ENCODE measurements at places on chromosomes 2 and 18.

- DNase-seq: no peak
Measured at GRCh38 chr2:44498551-44498950, 136.8 kb downstream of the CAMKMT start.

DNA sequence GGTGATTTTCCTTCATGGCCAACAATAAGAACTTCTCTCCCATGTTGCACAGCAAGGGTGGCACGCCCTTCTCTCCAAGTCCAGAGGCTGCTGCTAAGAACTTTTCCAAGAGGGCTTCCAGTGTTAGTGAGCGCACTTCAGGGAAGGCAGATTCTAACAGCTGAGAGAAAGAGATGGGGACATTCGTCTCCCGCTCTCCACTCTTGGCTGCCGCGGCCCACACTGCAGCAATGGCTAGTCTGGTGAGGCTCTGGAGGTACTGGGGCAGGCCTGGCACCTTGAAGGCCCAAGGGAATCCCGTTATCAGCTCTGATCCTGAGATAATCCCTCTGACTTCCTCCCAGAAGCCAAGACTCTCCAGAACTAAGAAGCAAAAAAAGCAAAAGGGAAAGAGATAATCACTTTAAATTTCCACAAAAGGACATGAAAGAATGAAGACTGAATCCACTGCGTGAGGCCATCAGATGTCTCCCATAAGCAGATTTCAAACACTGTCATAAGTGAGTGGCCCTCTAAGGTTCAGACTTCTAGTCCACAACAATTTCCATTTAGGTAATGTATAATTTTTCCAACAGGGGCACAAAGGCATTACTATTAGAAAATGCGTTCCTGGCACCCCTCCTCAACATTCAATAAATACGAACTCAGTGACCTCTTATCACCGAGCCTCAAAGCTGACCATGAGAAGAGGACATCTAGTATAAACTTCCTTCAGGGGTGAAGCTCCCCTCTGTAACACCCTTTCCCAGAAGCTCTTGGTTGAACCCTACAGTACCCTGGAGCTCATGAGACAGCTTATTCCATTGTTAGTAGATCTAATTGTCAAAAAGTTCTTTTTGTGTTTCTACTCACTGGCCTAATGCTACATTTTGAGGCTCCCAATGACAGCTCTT, 66.7 kb upstream of the ZFP36L2 start:
- no peak for DNase-seq

DNA sequence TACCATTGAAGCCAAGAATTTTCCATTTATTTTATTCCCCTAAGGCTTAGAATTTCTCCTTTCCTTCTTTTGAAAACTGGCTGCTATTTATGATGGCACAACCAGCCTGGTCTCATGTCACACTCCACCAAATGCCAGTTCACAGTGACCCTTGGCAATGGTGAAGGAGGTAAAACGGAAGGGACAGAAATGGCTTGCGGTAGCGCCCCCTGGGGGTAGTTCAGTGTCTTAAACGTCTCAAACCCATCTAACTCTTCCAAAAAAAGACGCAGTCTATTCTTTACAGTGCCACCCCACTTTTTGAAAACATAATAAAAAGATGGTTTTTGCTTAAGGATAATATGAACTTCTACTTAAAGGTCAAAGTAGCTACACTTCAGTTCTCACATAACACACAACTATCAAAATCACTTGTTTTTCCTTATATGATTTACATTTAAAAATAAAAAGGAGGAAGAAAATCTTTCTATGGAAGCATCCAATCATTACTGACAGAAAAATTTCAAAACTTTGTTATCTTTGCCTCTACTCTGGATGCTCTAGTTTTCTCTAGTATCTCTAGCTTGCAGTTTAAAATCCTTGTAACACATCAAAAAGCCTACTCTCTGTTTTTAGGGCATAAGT, 28.0 kb downstream of the PNO1 start:
- peak; percentile 80 for DNase-seq

- DNase-seq: no peak
Measured at GRCh38 chr2:75277111-75277510, 77.8 kb upstream of the TACR1 start.

GRCh38 chr2:136006658-136007057, 21.2 kb upstream of the DARS1 start:
- DNase-seq: no peak

GRCh38 chr18:56085551-56085950, 497.6 kb upstream of the TCF4 start:
- no peak for DNase-seq

DNA sequence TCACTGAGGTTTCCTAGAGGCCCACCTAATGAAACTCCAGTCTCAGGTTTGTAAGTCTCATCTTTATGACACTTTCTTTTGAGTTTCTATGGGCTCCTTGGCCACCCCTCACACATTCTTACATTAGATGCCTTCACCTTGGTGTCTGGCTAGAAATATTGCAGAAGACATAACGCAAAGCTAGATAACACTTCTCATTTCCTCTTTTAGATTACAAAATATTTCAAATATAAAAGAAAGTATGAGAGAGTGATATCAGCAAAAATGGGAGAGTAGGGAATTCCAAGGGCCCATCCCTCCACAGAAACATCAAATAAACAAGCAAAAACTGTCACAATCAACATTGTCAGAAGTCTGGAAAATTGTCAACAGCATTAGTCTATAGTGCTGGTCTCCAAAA, 43.3 kb upstream of the ZCCHC2 start:
- DNase-seq: no peak

DNA sequence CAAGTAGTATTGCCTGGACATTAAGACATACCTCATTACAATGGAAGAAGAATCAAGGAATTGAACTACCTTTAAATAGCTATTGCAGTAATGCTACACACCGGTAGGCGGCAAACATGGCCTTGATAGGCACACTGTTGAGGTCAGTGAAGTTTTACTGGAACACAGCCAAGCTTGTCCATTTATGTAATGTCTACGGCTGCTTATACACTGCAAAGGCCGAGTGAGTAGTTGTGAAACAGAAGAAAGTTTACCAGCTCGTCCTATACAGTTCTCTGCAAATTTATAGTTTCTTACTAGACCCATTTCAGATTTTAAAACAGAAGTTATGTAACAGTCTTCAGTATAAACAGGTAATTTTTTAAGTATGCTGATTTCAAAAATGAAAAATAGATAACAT, 38.8 kb downstream of the PPP4R1 start:
- peak; percentile 58 for DNase-seq

DNA sequence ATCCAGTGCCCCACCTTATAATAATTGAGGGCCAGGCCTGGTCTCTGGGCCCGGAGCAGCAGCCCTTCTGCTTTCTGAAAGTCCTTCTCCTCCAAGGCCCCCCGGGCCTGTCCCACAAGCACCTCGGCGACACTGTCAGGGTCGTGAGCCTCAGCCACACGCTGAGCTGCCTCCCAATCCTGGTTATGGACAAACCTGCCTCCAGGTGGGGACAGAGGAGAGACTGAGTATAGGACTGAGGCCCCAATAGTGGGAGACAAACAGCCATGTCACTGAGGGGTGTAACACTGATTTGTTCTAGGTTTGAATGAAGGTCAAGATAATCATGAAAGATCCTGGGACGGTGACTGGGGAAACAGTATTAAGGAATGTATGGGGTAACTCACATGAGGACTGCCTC, 11.8 kb downstream of the KRTCAP3 start:
- DNase-seq: no peak

GRCh38 chr2:208407667-208408066, 1.1 kb downstream of the PTH2R start:
- no peak for DNase-seq

GRCh38 chr2:88810017-88810416, 118.5 kb downstream of the RPIA start:
- DNase-seq: no peak

DNA sequence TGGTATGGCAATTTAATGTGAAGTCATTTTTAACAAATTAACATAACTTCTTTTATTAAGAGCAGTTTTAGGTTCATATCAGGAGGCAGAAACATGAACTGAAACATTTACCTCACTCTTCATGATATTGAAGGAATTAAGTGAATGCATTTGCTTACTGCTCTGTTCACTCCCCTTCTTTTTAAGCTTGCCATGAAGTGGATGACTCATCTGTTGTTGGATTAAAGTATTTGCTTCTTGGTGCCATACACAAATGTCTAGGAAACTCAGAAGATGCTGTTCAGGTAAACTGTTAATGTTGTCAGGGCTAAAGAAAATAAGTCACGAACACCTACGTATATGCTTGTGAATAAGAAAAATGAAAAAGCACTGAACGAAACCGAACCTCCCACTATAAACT, 10.2 kb upstream of the CABYR start:
- no peak for DNase-seq

GRCh38 chr2:47016172-47016913, 100.7 kb upstream of the MCFD2 start:
- DNase-seq: peak; percentile 15

- no peak for DNase-seq
Measured at GRCh38 chr2:168611091-168611490, 155.0 kb downstream of the CERS6 start.

- DNase-seq: no peak
Measured at GRCh38 chr2:227164763-227165291, 403 bp downstream of the COL4A3 start.

DNA sequence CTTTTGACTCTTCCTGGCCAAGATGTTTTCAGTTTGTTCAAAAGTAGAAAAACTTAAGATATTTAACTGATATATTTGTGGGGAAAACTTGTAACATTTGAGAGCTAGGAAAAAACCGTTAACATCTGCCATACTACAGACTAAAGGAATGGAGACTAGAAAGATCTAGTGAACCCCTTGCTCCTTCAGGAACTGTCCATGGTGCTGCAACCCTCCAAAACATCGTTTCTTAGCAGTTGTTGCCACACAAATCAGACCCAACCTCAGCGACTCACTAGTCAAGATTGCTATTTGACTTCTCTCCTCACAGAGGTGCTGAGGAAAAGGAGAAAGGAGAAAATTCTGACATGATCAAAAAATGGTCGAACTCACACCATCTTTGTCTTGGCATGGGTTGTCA, 393.8 kb upstream of the LYPD1 start:
- DNase-seq: peak; percentile 36

GRCh38 chr2:140865837-140866236, 1265.0 kb downstream of the LRP1B start:
- no peak for DNase-seq

- DNase-seq: no peak
Measured at GRCh38 chr18:58310517-58310916, 266.5 kb downstream of the NEDD4L start.

GRCh38 chr2:69159986-69160385, 147.0 kb downstream of the ANTXR1 start:
- DNase-seq: no peak

GRCh38 chr18:27824275-27824674, 352.7 kb downstream of the CDH2 start:
- DNase-seq: no peak

- no peak for DNase-seq
Measured at GRCh38 chr2:224984637-224985036, 57.6 kb downstream of the DOCK10 start.

DNA sequence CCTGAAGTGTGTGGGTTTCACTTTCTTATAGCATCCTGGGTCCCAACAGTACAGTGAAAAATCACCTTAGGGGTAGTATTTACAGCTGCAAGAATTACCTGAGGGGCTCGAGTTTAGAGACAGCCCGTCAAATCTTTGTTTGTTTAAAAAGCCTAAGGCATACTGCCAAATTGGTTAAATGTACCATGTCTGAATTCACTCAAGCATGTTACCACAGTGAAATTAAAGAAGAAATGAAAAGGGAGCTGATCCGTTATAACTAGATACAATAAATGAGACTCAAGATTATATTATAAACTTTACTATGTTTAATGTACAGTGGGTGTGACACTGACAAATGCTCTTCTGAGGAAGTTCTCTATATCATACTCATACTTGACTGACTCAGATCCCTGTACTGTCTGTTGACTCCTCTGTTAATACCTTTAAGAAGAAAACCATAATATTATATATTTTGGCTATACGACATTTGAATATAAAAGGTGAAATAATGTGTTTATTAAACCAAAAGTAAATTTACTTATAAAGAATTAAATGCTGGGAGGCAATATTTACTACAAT, 107.3 kb downstream of the TMEFF2 start:
- DNase-seq: no peak

- DNase-seq: peak; percentile 85
Measured at GRCh38 chr2:106886916-106887758, 1.2 kb upstream of the ST6GAL2 start.

- no peak for DNase-seq
Measured at GRCh38 chr2:126981476-126981875, 82.8 kb downstream of the TEX51 start.

DNA sequence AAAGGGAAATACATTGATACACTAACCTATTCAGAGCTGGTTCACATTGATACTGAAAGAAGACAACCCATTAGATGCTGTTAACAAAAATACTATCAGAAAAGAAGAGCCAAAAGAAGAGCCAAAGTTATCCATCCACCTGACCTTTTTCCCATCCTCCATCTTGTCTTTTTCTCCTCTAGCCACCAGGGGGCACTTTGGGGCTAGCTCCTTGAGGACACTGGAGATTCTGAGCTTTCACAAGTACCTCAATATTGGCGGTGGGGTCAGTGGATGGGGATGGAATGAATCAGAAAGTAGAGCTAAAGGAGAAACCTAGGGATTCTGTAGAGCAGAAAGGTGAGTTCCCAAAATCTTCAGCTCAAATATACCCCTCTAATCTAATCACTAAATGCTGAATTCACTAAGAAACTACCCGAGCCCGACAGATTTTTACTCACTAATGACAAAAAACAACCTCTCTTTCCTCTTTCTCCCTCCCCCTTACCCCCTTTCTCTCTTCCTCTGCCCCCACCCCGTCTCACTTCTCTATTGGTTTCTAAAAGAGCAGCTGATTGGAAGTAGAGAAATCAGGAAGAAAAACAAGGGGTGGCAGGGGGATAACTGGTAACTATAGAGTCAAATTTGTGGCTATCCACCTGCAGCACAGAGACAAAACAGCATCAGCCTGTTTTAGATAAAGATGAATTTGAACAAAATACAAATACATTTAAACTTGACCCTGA, 203.3 kb downstream of the TCF4 start:
- peak; percentile 10 for DNase-seq

DNA sequence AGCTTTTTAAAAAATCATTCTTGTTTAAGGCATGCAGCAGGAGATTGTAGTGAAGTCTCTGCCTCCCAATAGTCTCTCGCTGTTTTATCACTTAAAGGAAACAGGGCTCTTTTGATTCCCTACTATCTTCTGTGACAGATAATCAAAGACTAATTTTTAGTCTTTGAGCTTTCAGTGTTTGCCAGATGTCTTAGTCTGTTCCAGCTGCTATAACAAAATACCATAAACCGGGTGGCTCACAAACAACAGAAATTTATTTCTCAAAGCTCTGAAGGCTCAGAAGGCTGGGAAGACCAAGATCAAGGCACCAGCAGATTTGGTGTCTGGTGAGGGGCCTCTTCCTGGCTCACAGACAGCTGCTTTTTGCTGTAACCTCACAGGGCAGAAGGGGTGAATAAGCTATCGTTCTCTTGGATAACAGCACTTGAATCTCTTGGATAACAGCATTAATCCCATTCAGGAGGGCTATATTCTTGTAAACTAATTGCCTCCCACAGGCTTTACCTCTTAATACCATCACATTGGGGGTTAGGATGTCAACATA, 37.8 kb upstream of the STAT4 start:
- no peak for DNase-seq

Measured in H1 (cell line).